ENCODE measurements at places on chromosomes 1 and 21.

- no peak for DNase-seq
Measured at GRCh38 chr1:193131266-193131860, 9.5 kb downstream of the CDC73 start.

DNA sequence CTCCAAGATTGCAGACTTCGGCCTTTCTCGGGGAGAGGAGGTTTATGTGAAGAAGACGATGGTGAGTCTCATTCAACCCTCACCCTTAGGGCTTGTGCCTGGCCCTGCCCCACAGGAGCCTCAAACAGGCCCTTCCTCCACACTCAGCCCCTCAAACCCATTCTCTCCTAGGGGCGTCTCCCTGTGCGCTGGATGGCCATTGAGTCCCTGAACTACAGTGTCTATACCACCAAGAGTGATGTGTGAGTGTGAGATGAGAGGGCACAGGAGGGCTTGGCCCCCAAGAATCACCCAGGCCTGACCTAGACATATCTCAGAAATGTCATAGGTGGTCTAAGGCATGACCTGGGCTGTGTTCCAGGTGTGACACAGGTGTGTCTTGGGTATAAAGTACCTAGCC lies 18.3 kb upstream of the MPL start:
- DNase-seq = no peak

- DNase-seq = no peak
Measured at GRCh38 chr1:18977428-18977827, 21.0 kb upstream of the IFFO2 start.

- no peak for DNase-seq
Measured at GRCh38 chr1:35442734-35443133, 114.5 kb downstream of the KIAA0319L start.

DNA sequence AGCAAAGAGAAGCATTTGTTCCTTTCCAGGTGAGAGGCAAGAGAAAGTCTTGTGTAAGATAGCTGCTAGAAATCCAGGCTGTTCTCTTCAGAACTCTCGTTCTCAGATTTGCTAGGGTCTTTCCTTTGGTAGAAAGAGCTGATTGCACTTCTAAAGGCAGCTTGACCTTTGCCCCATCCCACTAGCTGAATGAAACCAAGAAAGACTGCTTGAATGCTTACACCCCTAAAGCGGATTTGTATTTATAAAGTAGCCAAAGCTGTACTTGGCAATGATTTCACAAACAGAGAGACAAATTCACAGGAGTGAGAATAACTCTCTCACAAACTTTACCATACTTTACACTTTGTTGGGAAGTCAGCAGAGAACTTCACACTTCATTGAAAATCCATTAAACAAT lies 424.1 kb downstream of the TTLL7 start:
- no peak for DNase-seq

DNA sequence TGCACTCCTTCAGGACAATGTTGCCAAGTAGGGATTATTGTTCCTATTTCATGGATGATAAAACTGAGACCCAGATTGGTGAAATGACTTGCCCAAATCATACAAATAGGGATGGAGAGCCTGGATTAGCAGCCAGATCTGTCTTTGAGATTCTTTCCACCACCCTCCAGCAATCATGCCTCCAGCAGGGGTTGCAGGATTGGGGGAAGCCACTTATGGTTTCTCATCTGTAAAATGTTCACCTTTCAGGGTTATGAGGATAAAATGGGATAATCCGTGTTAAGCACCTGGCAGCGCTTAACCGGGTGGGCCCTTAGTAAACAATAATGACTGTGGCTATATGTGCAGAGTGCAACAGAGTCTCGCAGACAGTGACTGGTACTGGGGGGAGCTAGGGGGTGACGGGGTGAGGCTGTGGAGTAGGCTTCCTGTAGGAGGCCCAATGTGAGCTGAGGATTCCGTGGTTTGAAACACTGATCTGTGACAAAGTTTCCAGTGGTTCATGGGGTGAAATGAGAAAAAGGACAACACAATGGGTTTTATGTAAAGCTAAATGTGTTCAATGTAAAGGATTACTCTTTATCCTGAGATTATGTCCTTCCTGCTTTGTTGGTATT lies 33.7 kb upstream of the FOXO6 start:
- DNase-seq = no peak

DNA sequence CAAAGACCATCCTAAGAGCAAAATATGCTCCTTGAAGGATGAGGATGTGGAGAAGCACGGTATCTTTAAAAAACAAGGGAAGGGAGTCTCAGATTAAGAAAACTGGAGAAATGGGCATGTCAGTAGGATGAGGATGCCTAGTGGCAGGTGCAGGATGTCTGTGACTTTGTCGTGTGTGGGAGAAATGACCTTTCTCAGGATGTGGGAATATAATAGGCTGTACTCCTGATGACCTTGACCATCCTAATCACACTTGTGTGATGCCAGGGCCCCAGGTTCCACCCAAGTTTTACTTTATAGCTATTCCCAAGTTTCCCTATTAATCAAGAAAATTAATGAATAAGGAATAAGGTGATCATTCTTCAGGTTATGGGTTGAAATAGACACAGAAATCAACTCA lies 12.9 kb downstream of the C1orf116 start:
- no peak for DNase-seq

DNA sequence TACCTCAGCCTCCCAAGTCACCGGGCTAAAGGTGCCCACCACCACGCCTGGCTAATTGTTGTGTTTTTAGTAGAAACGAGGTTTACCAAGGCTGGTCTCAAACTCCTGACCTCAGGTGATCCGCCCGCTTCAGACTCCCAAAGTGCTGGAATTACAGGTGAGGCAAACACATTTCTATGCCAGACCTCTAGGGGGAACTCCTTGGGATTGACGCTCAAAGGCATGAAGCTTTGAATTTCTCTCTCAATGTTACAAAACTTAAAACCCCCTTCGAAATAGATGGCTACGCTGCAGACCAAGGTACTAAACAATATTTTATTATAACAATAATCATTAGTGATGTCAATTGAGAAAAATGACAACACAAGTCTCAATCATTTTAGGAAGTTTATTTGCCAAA lies 330.0 kb downstream of the SETD4 start:
- no peak for DNase-seq

GRCh38 chr1:941588-942383 lies 17.3 kb downstream of the NOC2L start:
- DNase-seq = no peak

- peak; percentile 15 for DNase-seq
Measured at GRCh38 chr1:17502326-17502778, 37.1 kb upstream of the ARHGEF10L start.

GRCh38 chr1:119372503-119373086 lies 4.0 kb downstream of the HAO2 start:
- no peak for DNase-seq

DNA sequence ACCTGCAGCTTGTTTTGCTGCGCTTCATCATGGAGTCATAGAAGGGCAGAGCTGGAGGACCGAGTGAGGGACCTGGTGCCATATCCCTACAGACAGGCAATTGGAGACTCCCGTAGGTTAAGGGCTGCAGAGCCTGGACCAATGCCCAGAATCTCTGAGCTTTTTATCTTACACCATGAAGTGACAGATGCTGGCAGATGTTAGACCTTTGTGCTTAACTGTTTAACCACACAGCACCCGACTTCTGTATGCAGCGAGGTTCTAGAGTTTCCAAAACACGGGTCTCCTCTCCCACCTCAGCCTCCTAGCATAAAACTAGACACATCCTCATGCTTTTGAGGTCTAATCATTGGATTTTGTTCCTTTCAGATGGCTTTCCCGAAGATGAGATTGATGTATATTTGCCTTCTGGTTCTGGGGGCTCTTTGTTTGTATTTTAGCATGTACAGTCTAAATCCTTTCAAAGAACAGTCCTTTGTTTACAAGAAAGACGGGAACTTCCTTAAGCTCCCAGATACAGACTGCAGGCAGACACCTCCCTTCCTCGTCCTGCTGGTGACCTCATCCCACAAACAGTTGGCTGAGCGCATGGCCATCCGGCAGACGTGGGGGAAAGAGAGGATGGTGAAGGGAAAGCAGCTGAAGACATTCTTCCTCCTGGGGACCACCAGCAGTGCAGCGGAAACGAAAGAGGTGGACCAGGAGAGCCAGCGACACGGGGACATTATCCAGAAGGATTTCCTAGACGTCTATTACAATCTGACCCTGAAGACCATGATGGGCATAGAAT lies 47.6 kb downstream of the B3GALT5 start:
- DNase-seq = no peak

GRCh38 chr1:217586586-217586985 lies 44.3 kb downstream of the GPATCH2 start:
- DNase-seq = no peak

- DNase-seq = no peak
Measured at GRCh38 chr1:116534014-116534739, 36.6 kb downstream of the CD58 start.

- DNase-seq = no peak
Measured at GRCh38 chr1:227731241-227731677, 3.8 kb downstream of the JMJD4 start.

- DNase-seq = no peak
Measured at GRCh38 chr1:42392967-42393848, 12.6 kb downstream of the RIMKLA start.
